Suppressor macrophage (primary cell): ENCODE measurements at places on chromosomes 3 and 15.

- DNase-seq, result no peak
Measured at GRCh38 chr3:133956982-133957381, 61.3 kb upstream of the RAB6B start.

- DNase-seq, result no peak
Measured at GRCh38 chr3:54211097-54211496, 88.7 kb downstream of the CACNA2D3 start.

- peak; percentile 34 for DNase-seq
Measured at GRCh38 chr3:43608751-43609150, 13.1 kb downstream of the ANO10 start.

GRCh38 chr15:90033448-90033847 is 32.3 kb downstream of the ZNF710 start:
- no peak for DNase-seq

DNA sequence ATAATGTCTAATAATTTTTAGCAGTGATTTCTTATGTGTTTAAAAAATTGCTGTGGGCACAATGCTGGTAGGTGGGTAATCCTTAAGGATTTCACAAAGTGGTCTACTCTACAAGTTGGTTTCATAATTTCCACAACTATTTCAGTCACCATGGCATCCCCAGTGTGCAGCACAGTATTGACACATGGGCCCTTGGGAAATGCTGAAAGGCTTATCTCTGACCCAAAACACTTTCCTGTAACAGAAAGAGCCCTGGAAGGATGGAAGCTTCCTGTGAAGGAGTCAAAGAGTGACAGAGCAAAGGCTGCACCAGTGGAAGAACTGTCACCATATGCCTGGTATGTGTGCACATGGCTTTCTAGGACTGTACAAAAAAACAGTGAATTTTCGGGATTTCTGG is 153.7 kb downstream of the ANO10 start:
- no peak for DNase-seq

DNA sequence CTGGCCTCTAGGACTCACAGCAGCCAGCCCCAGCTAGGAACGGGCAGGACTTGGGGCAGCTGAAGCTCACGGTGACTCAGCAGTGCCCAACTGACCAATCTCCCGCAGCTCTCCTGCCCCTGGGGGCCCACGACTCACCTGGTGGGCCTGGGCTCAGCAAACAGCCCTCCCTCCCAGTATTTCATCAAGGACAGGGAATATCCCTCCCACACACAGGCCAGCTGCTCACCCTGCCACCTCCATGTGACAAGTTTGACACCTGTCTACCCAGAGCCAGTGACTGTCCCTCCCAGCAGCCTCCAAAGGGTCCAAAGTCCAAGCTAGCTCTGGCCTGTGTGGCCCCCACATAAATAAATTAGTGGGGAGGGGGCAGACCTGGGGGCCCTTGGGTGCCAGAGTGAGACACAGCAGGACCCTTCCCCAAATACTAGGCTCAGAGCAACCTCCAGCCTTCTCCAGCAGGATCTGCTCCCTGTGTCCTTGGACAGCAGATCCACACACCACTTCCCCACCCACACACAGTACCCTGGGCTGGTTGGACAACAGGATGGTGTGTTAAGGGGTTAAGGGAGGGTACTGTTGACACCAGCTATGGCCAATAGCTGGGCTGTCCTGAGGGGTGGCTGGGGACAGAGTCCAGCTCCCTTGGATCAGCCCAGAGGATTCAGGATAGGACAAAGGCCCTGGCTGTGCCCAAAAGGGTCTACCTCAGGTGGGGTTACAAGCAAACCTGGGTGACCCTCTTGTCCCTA is 4.3 kb downstream of the GNAT1 start:
- no peak for DNase-seq

GRCh38 chr3:279325-279724 is 82.8 kb downstream of the CHL1 start:
- no peak for DNase-seq

GRCh38 chr15:82079736-82080135 is 33.9 kb upstream of the MEX3B start:
- DNase-seq, result no peak

- no peak for DNase-seq
Measured at GRCh38 chr3:72165317-72165716, 380.4 kb upstream of the PROK2 start.

DNA sequence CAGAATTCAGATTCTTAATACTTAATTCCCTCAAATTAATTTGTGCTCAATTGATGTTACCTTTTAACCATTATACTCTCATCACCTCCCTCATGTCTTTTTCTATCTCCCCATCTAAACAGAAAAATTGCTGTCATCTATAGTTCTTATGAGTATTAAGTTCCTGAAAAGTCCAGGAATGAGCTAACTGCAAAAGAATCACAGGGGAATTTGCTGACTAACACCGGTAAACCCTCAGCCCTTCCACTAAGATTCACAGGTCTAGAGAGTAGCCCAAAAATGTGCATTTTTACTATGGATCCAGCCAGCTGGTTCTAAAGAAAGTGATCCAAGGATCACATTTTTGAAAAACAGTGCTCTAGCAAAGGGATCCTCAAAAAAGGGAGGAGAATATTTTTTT is 67.0 kb downstream of the SETD2 start:
- no peak for DNase-seq

GRCh38 chr3:45249391-45249790 is 23.3 kb upstream of the TMEM158 start:
- no peak for DNase-seq
